ENCODE measurements at places on chromosomes 5 and 9.

GRCh38 chr9:137221506-137222111 lies 431 bp downstream of the RNF208 start:
- DNase-seq: no peak

GRCh38 chr5:7208938-7209337 lies 187.0 kb upstream of the ADCY2 start:
- no peak for DNase-seq

DNA sequence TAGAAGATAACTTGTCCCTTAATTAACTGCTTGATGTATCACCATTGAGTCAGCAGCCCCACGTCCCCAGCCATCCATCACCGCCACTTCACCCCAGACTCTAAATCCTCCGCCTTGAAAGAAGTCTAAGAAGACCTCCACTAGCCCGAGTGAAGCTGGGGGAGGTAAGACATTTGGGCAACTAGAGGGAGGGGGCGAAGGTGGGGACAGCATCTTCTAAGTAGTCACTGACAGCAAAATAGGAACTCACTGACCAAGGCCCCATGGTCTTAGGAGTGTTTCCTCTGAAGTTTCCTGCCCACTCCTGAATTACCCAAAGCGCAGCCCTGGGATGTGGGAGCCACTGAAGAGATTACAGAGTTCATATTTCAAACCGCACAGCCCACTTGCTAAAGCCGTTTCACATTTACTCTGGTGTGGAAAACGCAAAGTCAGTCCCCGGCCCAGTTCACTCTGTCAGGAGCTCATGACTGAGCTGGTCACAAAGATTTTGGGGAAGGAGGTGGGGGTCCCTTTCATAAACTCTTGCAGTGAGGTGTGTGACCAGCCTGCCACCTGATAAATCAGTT lies 107.4 kb downstream of the LHFPL2 start:
- no peak for DNase-seq

GRCh38 chr9:90307891-90308290 lies 334.7 kb downstream of the DIRAS2 start:
- DNase-seq: no peak

DNA sequence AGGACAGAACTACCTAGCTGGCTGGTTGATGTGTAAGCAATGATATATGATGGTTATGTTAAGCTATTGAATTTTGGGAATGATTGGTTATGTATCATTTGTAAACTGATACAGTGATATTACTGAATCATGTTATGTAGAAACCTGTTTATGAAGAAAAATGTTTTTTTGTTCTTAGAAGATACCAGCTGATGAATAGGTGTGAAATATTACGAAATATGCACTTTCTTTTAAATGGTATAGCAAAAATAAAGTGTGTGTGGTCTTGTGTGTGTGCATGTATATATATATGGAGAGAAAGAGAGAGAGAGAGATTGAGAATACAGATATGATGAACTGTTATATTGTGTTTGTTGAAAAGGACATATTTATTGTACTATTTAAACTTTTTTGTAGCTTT lies 164.1 kb downstream of the WDR70 start:
- no peak for DNase-seq

- DNase-seq: no peak
Observed at GRCh38 chr5:34743878-34744277, 87.8 kb downstream of the RAI14 start.

- no peak for DNase-seq
Observed at GRCh38 chr9:10793306-10793705, 180.5 kb upstream of the PTPRD start.

GRCh38 chr9:119137479-119137878 lies 231.8 kb downstream of the BRINP1 start:
- no peak for DNase-seq

- no peak for DNase-seq
Observed at GRCh38 chr5:159911349-159911748, 4.9 kb upstream of the ADRA1B start.

GRCh38 chr9:6787793-6788161 lies 30.0 kb downstream of the KDM4C start:
- no peak for DNase-seq

- no peak for DNase-seq
Observed at GRCh38 chr5:61306531-61307131, 25.4 kb upstream of the ZSWIM6 start.

GRCh38 chr5:8726383-8727036 lies 819.4 kb downstream of the SEMA5A start:
- no peak for DNase-seq
